BJ (cell line): ENCODE measurements at places on chromosomes 6 and 20.

GRCh38 chr6:19722999-19723398 is 114.2 kb upstream of the ID4 start:
- no peak for DNase-seq

DNA sequence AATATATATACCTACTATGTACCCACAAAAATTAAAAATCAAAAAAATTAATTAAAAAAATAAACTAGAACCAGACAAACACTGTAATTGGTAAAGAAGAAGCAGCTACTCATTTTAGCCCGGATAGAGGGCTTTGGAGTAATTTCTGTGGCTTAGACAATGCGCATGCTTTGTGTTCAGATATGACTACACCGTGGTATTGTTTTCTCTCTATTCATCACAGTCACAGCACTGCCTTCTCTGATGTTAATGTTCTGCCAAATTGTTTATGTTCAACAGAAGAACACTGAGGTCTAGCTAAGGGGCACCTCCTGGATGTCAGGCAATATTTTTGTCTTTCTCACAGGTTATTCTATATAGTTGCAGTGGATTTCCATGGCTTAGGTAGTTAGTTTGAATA is 77.5 kb upstream of the GJE1 start:
- no peak for DNase-seq

DNA sequence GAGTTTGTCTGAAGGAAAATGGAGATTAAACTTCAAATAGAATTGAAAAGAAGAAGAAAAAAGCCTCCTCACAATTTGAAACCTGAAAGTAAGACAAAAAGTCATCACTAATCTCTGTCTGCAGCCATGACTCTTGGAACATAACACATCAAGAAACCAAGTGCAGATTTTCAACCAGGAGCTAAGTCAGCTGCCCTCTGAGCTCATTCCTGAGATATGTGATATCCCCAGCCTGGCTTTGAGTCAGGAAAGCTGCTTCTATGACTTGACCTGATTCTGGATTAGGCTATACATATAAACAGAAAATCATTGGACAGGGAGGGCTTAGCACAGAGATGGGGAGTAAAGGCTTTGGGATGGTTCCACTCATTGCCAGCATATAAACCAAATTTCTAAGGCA is 891.4 kb downstream of the TFAP2A start:
- DNase-seq: peak; percentile 60

- DNase-seq: no peak
These were observed 5.5 kb upstream of the NEDD9 start for GRCh38 chr6:11237956-11238355.

- no peak for DNase-seq
These were observed 88.0 kb downstream of the PRND start for GRCh38 chr20:4809707-4810106.

DNA sequence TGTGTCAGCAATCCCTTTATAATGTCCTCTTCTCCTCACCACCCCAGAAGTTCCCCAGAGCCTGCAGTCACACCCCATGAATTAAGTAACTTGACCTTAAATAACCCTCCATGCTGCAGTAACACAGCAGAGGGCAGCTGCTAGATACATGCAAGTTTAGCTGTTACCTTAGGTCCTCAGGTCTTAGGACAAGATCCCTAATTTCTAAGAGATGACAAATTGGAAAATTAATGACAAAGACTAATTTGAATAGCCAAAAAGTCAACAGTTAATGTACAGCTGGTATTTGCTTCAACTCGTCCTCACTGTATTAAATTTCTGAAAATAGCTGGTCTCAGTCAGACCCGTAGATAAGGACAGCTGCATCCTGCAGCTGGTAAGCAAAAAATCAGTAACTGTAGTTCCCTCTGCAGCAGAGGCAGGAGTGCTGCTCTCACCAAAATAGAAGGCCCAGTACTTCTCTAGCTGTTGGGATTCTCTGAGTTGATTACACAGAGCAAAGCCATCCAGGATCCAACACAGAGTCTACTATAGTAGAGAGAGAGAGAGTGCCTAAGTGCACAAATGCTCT is 62.4 kb downstream of the TNFRSF21 start:
- DNase-seq: no peak

- no peak for DNase-seq
These were observed 7.5 kb upstream of the SLA2 start for GRCh38 chr20:36653456-36653855.

- DNase-seq: no peak
These were observed 78.7 kb upstream of the PHACTR3 start for GRCh38 chr20:59525500-59526241.

- DNase-seq: no peak
These were observed 27.8 kb downstream of the EZR start for GRCh38 chr6:158791274-158791855.

- no peak for DNase-seq
These were observed 11.5 kb downstream of the BPI start for GRCh38 chr20:38315290-38315966.

DNA sequence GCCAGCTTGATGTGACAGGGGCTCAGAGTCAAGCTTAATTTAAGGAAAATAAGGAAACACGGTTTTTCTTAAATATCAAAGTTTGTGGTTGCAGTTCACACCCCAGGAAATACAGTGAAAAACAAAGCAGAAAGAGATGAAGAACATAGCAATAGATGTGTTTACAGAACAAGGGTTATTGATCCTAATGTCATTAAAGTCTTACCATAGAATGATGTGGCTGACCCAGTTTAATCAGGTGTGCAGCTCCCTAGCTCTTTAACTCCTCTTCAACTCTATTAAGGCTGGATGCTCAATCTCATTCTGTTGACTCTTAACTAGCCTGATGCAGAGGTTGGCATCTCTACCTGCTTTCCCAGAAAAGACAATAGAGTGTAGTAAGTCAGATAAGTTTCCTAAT is 7.5 kb upstream of the GTF3C6 start:
- DNase-seq: no peak

DNA sequence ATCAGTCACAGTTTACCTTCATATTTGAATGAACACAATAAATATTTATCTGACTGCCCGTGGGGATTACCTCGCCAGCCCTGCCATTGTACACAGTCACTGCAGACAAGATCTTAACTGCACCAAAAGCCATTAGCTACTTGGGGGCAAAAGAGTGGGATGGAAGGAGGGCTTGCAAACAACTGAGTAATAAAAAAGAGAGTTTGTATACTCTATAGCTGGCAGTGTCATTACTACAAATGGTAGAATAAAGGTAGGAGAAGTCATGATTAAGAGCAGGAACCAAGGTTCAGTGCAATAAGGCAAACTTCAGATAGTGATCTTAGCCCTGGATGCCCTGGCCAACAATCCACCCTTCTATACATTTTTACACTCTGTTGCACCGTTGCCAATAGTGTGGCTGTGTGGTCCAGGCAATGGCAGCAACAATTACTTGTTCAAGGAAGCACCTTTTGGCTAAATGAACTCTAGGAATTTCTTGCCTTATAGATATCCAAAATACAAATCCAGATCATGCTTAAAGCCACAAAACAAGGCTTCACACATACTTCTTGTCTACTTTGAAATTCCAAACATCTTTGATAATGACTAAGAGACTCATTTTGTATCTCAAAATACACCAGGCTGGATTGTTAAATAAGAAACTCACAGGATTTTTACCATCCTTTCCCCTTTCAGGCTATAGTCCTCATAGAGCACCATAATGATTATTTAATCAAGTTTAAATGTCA is 955.4 kb upstream of the ADGRB3 start:
- no peak for DNase-seq

- no peak for DNase-seq
These were observed 178.4 kb downstream of the DLL1 start for GRCh38 chr6:170112583-170112860.

- no peak for DNase-seq
These were observed 65.8 kb upstream of the RPS6KA2 start for GRCh38 chr6:166692723-166693302.

DNA sequence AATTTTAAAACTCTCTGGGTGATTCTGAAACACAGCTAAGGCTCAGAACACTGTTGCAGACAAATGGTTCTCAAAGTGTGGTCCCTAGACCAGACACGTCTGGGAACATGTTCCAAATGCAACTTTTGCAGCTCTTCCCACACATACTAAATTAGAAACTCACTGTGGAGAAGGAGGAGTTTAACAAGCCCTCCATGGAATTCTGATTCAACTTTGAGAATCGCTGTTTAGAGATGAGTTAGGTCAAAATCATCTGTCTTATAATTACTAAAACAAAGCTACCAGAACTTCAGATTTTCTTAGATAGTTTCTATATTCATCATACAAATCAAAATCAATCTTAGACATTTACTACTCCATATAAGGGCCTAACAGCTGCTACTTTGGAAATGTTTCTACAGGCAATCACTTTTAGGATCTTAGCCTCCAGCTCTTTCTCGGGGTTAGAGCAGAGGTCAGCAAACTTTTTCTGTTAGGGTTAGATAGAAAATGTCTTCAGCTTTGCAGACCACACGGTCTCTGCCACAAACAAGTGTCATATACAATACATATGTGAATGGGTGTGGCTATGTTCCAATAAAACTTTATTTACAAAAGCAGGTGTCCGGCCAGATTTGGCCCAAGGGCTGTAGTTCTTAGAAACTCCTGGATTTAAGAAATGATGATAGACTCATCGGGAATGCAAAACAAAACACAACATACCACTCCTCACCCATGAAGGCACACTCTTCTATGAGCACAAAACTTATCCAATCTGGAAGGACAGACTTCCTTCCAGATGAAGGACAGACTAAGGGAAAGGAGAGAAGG is 50.0 kb upstream of the ARHGAP18 start:
- DNase-seq: peak; percentile 26

- no peak for DNase-seq
These were observed 77.9 kb downstream of the MRPL14 start for GRCh38 chr6:44049163-44049988.

- DNase-seq: no peak
These were observed 348.0 kb downstream of the HDGFL1 start for GRCh38 chr6:22917344-22917743.

DNA sequence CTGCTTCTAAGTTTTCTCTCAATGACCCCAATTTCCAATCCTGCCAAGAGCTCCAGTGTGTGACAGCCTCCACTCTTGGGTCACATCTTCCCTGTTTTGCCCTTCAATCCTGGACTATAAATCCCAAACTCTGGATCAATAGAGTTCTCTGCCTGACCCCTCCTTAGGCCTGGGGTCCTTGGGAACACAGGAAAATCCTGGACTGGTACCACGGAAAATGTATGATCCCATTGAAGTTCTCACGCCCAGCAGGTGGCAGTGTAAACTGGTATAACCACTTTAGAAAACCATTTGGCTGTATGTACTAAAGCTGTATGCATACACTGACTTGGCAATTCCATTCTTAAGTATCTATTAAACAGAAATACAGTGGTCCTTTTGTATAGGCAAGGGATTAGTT is 98.0 kb downstream of the SNAP25 start:
- DNase-seq: no peak

DNA sequence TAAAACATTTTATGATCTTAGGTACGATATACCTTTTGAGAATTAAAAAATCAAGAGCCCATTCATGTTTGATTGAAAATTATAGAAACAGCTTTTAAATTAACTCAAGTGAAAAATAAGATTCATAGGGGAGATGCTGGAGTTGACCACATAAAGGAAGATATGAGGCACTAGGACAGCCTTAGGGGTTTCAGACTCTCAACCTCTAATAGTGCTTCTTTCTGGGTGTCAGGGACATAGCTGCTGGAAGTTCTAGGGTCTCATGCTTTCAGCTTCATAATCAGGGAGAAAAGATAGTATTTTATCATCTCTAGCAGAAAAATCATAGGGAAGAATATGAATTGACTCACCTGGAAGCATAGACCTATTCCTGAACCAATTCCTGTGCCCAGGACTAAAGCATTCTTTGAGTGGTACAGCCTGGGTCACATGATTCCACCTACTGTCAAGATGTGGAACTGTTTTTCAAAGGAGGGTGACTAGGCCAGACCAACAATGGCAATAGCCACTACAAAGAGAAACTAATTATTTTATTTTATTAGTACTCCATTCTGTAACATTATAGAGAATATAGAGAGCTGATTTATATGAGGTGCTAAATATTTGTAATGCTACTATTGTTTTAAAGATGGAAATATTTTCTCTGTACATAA is 27.8 kb upstream of the CENPW start:
- no peak for DNase-seq

- no peak for DNase-seq
These were observed 228.9 kb upstream of the SMLR1 start for GRCh38 chr6:130598021-130598989.

DNA sequence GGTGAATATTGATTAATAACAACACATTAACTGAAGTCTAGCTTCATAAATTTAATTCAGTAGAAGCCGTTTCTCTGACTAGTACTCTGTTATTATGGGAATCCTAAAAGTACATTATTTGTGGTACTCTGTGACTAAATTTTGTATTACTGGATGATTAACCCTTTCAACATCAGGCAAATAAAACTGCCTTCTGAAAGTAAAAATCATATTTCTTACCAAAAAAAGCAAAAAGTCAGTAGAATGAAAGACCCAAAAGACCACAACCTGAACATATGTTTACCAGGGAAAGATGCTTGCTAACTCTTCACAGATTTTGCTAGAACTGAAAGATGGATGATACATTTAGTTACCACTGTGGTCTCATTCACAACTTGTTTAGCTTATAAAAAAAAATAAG is 73.2 kb downstream of the AHI1 start:
- DNase-seq: no peak

GRCh38 chr6:168609914-168610490 is 169.0 kb downstream of the SMOC2 start:
- DNase-seq: no peak

GRCh38 chr6:144443157-144443556 is 158.0 kb downstream of the UTRN start:
- no peak for DNase-seq

- DNase-seq: no peak
These were observed 13.4 kb downstream of the EDEM2 start for GRCh38 chr20:35133735-35134134.

GRCh38 chr6:75934643-75935472 is 137.6 kb downstream of the IMPG1 start:
- peak; percentile 35 for DNase-seq

DNA sequence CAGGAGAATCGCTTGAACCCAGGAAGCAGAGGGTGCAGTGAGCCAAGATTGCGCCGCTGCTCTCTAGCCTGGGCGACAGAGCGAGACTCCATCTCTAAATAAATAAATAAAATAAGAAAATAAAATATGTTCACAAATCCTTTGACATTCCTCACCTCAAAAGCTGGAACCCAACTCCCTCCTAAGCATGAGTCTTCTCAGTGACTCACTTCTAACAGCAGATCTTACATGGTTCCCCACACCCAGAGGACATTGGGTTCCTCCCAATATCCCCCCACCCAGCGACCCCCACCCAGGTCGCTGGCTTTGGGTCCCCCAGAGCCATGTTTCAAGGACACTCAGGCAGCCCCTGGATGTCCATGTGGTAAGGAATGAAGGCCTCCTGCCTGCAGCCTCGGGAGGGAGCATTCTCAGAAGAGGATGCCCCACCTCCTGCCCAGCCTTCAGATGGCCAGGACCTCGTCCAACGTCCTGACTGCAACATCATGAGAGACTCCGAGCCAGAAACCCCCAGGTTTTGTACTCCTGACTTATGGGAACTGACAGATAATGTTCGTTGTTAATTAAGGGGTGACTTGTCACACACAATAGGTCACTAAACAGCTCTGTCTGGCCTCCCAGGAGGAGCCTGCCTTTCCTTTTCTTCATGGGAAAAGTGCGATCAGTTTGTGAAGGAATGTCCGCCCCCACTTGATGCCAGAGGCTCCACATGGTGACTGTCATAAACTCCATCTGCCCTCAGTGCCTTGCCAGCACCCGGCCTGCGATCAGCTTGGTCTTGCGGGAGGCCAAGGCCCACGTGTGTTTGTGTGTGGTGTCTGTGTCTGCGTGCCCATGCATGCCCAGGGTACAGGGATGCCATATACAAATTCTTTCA is 10.1 kb upstream of the GMEB2 start:
- DNase-seq: no peak

- DNase-seq: no peak
These were observed 22.9 kb downstream of the ADTRP start for GRCh38 chr6:11755725-11756124.
